ENCODE measurements at places on chromosomes 7 and 10. TPM values are rescaled to one million over a fixed set of nuclear protein-coding genes. Genes with fewer than 3 reads are reported as not detected.

The CPA4 gene
- 495 TPM for total RNA-seq

The COL17A1 gene
- total RNA-seq = 1,287 TPM

The OPN4 gene
- not detected for total RNA-seq

The LIPF gene
- not detected for total RNA-seq

The HMX2 gene
- not detected for total RNA-seq

The NPSR1 gene
- total RNA-seq = not detected

The FRAT1 gene
- 2.4 TPM for total RNA-seq

The OPN1SW gene
- total RNA-seq = not detected

The GPRIN2 gene
- 3.7 TPM for total RNA-seq

The MYH16 gene
- total RNA-seq = under 0.01 TPM

The PODXL gene
- total RNA-seq = 0.56 TPM

The EBLN1 gene
- not detected for total RNA-seq

The AKR1C3 gene
- total RNA-seq = 50.7 TPM

The EFCAB10 gene
- total RNA-seq = not detected

The CLEC2L gene
- total RNA-seq = not detected

The RTKN2 gene
- 4.5 TPM for total RNA-seq

The NEURL1 gene
- 1.1 TPM for total RNA-seq

The BAZ1B gene
- total RNA-seq = 34.5 TPM

The ZNF425 gene
- total RNA-seq = 3.3 TPM

The NYAP1 gene
- 1.5 TPM for total RNA-seq

Data from mammary epithelial cell (primary cell).